ENCODE measurements at places on chromosomes 6 and 20.
A peak's percentile ranks its signal among the peaks of the same experiment; 100 is the strongest.

- peak; percentile 87 for DNase-seq
These were observed 16.5 kb upstream of the TGM3 start for GRCh38 chr20:2279253-2279779.

GRCh38 chr6:166936079-166936787 lies 20.1 kb downstream of the RNASET2 start:
- DNase-seq: no peak

DNA sequence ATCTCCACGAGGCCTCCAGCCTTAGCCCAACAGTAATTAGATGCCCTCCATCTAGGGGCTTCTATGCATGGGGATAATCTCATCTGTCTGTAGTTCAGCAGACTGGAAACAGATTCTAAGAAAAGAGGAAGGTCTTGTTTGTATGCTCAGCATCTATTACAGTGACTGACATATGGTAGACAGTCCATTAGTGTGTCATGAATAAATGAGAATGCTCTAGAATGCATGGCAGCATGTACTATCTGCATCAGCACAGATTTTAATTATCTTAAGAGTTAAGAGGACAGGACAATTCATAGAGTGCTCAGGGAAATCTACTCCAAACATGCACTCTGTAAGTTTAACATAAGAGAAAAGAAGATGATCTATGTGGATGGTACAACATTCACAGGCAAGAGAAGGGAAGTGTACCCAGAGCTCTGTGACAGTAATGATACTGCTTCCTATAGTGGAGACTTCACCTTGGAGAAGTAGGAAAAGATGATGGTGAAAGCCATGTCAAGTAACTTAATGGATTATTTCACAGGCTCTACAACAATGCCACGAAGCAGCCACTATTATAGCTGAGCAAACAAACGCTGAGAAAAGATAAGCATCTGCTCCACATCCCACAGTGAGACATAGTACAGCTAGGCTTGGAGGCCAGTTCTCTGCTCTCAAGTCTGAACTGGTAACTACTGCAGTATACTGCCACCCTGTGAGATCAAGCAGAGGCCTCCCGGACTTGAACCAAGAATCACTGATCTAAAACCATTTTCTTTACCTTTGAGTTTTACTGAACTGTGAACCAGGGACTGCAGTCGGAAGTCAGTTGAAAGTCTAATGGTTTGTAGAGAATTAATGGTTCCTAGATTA lies 309.2 kb upstream of the SPTLC3 start:
- no peak for DNase-seq

- DNase-seq: no peak
These were observed 229.1 kb downstream of the PLCB1 start for GRCh38 chr20:8361006-8361652.

DNA sequence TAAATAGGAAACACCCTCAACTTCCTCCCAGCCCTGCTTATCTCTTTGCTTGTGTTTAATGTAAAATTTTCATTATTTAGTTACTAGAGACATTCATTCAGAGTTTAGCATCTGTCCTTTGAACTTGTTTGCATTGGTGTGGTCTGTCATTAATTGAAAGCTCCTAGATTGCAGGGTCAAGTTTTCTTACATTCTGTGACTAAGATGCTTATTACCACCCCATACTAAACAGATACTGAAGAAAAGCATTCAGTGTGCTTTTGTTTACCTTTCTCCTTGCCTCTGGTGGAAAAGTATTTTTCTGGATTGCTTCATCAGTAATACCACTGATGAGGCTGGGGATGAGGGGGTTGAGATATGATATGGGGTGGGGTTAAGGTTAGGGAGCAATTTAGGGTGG lies 199.0 kb downstream of the SAMD5 start:
- no peak for DNase-seq

DNA sequence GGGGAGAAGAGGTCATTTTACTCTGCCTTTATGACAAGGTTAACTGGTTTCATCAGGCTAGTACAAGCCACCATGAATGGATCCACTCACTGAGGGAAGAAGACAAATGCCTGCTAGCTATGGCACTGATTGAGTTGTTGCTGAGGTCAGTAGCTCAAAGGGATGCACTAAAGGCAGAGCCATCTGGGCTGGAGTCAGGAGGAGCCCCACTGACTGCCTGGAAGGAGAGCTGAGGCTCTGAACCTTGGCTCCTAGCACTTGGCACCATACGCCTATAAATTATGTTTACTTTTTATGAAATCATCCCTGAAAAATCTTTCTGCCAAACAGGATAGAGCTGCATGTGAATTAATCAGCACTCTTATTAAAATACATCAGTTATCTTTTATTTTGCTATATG lies 104.6 kb downstream of the DTD1 start:
- no peak for DNase-seq

GRCh38 chr6:91926361-91926760 lies 1339.5 kb upstream of the MAP3K7 start:
- DNase-seq: no peak

DNA sequence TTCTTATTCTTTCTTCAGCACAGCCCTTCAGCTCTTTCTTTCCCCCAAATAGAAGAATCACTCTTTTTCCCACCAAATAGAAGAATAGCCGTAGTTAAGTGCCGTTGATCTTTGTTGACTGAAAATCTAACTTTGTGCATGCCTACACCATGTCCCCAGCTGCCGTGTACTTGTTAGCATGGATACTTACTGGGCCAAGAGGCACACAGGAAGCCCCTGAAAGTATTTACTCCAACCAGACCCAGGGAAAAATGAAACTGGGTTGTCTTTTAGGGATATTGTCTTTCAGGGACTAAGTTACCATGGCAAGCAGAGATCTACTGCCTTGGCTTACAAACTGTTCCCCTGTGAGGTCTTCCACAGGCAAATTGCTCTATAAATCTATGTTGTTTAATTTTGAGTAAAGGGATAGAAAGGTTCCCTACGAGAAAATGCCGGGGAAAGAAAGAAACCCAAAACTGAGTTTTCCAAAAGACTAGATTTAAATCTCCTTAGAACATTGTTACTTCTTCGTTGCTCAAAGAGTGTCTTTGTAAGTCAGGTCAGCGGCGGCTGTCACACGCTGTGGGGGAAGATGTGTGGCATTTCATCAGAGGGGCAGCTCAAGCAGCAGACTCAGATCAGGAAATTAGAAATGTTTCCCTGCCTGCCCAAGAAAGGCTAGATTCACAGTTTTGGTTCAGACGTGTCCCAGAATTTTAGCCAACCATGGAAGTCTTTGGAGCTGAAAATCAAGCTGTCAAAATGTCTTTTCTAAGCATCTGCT lies 188.2 kb upstream of the PRND start:
- DNase-seq: no peak

- DNase-seq: peak; percentile 63
These were observed 127.5 kb downstream of the SYCP2 start for GRCh38 chr20:59805786-59806577.

GRCh38 chr6:133817460-133818047 lies 71.4 kb upstream of the TCF21 start:
- DNase-seq: no peak

DNA sequence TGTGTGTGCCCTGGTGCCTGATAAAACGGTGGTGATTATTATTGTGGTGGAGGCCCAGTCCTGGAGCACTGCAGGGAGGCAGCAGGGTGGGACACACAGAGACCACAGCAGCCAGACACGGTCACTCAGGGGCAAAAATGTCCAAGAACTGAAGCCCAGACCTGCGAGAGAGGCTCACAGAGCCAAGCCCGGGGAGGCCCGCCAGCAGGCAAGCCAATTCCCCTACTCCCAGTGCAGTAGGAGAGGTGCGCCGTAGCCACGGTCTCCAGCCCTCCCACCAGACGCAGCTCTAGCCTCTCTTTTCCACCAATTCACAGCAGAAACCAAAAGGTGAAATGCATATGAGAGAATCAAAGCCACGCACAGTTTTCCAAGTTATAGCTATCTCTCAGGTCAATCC lies 179.4 kb upstream of the TAB2 start:
- DNase-seq: no peak

DNA sequence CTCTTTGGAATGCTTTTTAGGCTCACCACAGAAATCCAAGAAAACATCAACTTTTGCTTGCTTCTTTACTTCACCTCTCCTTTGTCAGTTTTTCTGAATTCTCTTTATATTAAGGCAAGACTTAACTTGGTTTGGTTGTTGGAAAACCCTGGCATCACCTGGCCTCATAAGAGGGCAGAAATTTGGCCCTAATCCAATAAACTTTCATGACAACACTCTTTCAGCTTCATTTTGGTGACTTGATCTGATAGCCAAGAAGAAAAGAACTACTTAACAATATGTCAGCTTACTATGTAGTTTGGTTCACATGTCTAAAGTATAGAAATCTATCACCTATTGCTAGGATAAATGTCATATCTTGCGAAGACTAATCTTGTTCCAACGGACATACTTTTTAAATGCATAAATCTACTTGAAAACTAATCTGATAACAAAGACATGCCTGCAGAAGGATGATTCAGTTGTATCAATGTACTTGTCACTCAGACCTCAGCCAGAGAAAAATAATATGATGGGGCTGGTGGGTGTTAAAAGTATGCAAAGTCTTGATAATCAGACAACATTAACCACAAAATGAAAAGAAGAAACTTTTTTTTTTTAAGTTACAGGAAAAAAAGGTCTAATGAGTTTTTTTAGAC lies 19.3 kb upstream of the HBS1L start:
- no peak for DNase-seq

DNA sequence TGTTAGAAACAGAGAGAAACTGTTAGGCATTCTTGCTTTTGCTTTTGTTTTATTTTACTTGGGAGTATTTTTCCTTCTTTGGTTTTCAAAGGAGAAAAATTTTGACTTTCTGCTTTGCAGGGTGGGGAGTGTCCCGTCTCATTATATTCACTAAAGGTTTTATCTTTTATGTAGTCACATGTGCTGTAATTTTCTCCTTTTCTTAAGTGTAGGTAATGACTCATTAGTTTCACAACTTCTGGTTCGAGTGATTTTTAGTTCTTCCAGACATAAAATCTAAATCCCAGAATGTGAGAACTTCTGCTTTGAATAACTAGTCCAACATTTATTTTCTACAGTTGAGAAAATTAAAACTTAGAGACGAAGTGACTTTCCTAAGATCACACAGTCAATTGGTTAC lies 37.7 kb downstream of the ADGRF1 start:
- DNase-seq: no peak

DNA sequence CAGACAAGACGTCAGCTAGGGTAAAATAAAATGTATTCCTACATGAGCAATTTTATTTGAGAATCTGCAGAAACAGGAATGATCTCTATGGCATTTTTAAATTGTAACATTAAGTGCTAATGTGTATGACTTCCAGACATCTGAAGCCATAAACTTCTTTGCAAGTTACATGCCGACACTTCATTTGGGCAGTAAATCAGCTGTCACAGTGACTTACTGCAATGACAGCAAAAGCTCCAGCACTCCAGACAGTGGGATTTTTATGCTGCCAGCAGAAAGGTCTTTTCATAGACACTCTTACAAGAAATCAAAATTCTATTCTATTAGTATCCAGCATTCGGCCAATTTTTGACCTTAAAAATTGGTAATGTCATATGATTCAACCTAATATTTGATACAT lies 156.3 kb upstream of the SNX9 start:
- no peak for DNase-seq

GRCh38 chr6:39909701-39910100 lies 24.6 kb downstream of the MOCS1 start:
- DNase-seq: no peak

- no peak for DNase-seq
These were observed 104.7 kb upstream of the SGK1 start for GRCh38 chr6:134422426-134423231.

GRCh38 chr20:916825-917224 lies 691 bp upstream of the ANGPT4 start:
- DNase-seq: no peak

DNA sequence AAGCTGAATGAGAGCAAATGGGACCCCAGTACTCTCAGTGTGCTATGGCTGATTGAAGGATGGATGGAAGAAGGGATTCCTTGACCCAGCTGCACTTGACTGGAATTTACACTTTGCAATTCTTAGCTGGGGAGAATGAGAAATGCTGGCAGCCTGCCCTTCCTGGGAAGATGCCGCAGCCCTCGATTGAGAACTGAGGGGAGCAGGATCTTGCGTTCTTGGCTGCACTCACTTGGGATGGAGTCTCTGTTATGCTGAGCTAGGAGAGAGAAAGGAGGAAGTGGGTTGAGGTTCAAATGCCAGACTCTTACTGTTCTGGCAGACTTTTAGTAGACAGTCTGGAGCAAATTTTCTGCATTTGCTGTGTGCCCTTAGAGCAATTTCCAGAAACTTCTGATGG lies 221.2 kb downstream of the FNDC1 start:
- DNase-seq: no peak

DNA sequence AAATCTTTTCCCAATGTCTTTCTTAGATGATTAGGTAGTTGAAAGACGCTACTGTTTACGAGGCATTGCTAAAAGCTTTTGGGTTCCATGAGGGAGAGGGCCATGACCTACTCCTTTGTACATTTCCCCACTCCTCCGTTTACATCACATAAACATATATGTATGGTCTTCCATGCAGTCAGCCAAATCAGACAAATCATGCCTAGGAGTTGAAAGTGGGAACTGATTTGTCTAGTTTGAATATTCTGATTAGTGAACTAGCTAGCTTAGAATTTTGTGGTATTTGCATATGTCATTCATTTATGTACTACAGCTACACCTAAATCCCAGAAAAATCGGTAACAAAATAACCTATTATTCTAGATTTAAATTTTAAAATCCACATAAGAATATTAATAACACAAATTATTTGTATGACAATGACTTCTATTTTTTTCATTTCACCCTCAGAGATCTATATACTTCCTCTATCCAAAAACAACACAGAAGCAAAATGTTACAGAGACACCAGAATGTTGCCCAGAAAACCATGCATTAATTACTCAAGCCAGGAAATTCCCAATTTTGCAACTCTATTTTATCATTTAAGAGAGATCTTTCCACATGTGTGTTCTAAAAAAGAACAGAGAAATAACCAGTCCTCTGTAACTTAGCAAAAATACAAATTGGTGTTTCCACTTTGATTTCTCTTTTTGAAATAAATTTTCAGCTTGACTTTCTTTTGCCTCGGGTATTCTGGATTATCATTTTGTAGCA lies 231.9 kb downstream of the LAMA2 start:
- no peak for DNase-seq

GRCh38 chr20:2911200-2911599 lies 37.9 kb downstream of the PTPRA start:
- DNase-seq: no peak

GRCh38 chr20:32681175-32682084 lies 7.7 kb upstream of the C20orf203 start:
- peak; percentile 89 for DNase-seq

GRCh38 chr6:55974688-55975087 lies 99.3 kb upstream of the BMP5 start:
- no peak for DNase-seq

- no peak for DNase-seq
These were observed 69.3 kb downstream of the SYNJ2 start for GRCh38 chr6:158050955-158051354.

DNA sequence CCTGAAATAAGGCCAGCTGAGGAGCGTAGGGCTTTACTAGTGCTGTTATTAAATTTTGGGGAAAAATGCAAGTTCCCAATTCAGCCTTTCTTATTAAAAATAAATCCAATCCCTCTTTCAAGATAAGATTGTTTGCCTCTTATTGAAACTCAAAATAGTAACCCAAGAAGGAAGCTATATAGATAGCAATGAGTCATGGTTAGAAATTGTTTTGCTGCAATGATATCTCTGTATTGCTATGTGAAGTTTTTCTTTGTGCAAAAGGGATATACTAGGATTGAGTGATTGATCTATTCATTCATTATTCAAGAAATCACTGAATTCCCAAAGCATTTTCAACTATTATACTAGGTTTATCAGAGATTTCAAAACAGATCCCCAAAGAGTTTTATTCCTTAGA lies 93.0 kb upstream of the HDAC2 start:
- DNase-seq: no peak

GRCh38 chr20:58634521-58635278 lies 16.4 kb upstream of the STX16 start:
- DNase-seq: no peak

GRCh38 chr6:41093729-41094128 lies 21.0 kb downstream of the NFYA start:
- DNase-seq: no peak

All from posterior cingulate gyrus (tissue), 11 donors.